Activated naive CD4-positive, alpha-beta T cell (primary cell): ENCODE measurements at places on chromosomes 2 and 18.

- no peak for DNase-seq
These were observed 18.2 kb downstream of the HPCAL1 start for GRCh38 chr2:10320933-10321332.

GRCh38 chr2:86027196-86027921 is 78.3 kb downstream of the POLR1A start:
- DNase-seq = no peak

- DNase-seq = no peak
These were observed 278.4 kb downstream of the AGPS start for GRCh38 chr2:177670791-177671535.

DNA sequence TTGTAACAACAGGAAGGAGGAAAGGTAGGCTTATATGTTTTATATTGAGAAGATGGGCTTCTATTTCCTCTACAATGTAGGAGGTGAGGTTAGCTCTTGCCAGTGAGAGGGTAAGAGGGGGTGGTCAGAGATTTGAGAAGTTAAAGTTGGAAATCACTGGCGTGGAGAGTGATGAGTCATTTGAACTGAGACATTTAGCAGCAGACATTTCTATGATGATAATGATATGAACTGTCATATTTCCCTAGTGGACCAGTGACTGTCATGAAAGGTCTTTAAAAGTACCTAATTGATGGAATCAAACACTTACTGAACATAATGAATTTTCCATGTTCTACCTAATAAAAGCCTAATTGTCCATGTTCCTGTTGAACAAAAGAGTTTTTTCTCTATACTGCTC is 126.1 kb downstream of the FAM161A start:
- no peak for DNase-seq

DNA sequence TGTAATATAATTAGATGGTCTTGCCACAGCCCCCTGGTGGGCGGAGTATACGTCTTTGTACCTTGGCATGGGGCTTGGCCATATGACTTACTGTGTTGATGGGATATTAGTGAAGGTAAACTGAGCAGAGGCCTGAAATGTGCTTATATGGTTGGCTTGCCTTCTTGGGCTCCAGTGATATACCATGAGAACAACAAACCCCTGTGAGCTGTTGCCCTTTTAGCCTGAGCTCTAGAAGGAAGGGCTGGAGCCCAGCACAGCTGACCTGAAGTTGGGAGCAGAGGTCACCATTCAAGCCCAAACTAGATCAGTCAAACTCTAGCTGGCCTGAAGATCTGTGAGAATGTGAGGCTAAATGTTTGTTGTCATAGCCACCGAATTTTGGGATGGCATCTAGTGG is 75.2 kb upstream of the CD302 start:
- DNase-seq = no peak

DNA sequence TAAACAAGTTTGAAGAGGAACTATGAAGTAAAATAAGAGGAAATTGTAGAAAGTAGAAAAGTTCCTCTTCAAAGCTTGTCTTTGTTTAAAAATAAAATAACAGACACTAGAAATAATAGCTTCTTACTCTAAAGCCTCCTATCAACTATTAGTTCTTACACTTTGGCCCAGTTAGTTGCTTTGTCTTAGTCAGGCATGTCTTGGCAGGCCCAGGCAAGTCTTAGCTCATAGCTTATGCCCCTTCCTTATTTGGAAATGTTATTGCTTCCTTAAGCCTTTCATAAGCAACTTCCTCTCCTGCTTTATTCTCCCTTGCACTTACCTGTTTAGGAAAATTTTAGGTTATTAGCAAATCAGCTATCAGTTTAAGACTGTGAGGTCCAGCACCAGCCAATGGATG is 950.6 kb upstream of the LRATD1 start:
- no peak for DNase-seq

DNA sequence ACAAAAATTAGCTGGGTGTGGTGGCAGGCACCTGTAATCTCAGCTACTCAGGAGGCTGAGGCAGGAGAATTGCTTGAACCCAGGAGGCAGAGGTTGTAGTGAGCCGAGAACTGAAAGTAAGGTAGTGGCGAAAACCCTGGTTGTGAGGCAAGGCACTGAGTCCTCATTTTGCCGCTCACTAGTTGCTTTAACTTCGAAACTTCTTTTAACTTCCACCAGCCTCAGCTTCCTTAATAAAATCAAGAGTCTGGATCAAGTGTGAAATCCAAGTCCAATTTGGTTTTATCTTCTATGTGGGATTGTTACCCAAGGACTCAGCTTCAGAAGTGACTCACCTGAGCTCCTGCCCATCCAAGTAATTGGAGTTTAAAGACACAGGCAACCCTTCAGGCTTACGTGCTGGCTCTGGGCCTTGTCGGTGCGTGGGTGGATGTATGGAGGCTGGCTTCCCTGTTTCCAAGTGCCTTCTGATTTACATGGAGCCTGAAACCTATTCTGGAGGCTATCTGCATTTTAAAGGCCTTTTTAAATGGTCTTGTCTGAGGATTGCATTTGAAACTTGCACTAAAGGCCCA is 374.2 kb upstream of the ID2 start:
- no peak for DNase-seq

DNA sequence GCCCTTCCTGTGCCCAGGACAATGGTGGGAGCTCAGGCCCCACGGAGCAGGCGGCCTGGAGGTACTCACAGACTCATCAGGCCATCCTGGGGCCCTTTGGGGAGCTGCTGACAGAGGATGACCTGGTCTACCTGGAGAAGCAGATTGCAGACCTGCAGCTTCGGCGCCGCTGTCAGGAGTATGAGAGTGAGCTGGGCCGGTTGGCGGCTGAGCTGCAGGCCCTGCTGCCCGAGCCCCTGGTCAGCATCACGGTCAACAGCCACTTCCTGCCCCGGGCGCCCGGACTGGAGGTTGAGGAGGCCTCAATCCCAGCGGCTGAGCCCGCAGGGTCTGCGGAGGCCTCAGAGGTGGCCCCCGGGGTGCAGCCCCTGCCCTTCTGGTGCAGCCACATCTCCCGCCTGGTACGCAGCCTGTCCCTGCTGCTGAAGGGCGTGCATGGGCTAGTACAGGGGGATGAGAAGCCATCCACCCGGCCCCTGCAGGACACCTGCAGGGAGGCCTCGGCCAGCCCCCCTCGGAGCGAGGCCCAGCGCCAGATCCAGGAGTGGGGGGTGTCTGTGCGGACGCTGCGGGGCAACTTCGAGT is 8.3 kb upstream of the KLHL30 start:
- DNase-seq = no peak

- DNase-seq = no peak
These were observed 56.6 kb downstream of the RPL37A start for GRCh38 chr2:216555274-216555673.

DNA sequence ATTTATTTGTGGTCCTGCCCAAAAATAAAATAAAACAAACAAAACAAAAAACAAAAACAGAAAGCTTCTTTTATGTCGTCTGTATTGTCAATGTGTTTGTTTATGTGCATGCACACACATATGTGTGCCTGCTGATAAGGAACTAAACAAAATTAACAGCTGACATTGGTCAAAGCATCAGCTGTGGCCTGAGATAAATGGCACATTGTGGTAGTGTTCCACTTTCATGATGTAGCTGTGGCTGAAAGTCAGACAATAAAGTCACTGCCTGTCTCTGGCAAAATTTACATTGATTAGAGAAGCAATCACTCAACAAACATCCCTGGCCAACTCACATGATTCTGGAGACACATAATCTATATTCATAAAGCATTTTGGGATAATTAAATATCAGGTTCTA is 203.4 kb upstream of the PIK3C3 start:
- no peak for DNase-seq

DNA sequence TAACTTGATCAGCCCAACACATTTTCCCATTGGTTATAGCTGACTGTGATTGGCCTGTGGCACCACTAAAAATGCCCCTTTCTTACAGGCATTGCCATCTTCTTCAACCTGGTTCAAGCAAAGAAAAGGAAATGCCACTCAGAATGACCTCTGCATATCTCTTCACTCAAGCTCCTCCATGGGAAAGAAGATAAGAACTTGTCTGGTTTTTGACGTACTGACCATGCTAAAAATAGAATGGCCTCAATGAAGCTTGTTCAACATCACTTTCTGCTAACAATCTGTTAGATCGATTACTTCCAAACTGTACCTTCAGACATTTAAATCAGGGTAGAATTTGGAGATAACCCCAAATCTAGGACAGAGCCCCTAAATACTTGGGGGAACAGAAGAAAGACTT is 109.5 kb downstream of the CABYR start:
- no peak for DNase-seq

DNA sequence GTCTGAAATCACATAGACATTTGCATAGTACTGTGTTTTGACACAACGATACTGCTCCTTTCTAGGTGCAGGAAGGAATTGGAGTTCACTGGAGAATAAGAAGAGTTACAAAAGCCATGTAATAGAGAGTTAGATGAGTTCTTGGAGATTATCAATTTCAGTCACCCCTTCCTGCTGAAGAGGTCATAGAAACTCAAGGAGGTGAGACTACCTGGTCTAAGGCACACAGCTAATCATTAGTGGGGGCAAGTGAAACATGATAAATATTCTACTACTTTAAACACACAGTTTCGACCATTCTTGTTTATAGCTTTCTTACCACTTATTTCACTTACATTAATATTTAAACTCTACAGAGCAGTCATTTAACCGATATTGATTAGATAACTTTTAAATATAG is 286.9 kb upstream of the NXPH2 start:
- DNase-seq = no peak

GRCh38 chr2:227884511-227884947 is 13.1 kb downstream of the DAW1 start:
- no peak for DNase-seq

GRCh38 chr2:240520130-240520973 is 37.4 kb downstream of the ANKMY1 start:
- DNase-seq = no peak

DNA sequence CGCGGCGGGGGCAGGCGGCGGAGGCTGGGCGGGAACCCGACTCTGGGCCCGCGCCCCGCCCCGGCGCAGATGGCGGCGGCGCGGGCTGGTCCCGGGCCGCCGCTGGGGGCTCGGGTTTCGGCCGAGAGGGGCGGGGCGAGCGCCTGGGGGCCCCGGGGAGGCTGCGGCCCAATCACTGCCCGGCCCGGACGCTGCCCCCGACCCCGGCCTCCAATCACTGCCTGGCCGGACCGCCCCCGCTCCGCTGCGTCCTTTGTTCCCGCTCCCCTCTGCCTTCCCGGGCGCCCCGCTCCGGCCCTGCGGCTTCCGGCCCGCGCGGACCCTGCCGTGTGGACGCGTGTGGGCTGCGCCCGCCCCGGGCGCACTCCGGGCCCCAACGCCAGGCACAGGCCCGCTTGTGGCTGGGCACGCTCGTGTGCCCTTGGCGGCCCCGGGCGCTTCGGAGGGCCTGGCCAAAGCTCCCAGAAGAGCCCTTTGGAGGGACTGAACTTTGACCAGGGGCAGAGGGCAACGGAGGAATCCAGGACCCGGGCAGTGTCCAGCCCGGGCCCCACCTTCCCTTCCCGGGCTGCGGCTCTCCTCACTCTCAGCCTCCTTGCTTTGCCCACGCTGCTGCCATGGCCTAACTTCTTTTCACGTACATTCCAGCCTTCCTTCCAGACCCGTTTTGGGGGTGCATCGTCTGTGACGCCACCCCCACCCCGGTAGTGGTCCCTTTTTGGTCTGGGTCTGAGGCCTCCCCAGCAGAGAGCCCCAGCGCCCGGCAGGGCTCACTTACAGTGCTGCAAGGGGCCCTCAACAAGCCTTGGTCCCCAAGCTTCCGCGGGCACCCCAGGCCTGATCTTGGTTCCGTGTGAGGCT is 27.1 kb upstream of the PTMA start:
- no peak for DNase-seq

GRCh38 chr2:47043142-47043890 is 111.8 kb downstream of the STPG4 start:
- no peak for DNase-seq

DNA sequence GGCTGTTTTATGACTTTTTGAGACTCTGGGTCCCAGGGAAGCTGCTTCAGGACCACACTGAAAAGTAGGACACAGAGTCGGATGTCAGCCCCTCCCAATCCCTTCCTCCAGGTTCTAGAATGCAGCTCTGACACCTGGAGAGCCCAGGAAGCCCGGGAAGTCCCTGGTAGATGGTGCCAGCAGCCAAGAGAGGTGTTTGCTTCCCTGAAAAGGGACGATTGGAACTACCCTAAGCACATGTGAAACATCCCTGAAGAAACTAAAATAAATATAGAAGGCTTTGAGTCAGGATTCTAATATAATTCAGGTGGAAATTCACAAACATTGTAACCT is 163.2 kb upstream of the CYRIA start:
- DNase-seq = no peak

- no peak for DNase-seq
These were observed 53.1 kb downstream of the TMEM17 start for GRCh38 chr2:62452701-62453454.

- DNase-seq = no peak
These were observed 44.7 kb downstream of the MC5R start for GRCh38 chr18:13868501-13869271.

DNA sequence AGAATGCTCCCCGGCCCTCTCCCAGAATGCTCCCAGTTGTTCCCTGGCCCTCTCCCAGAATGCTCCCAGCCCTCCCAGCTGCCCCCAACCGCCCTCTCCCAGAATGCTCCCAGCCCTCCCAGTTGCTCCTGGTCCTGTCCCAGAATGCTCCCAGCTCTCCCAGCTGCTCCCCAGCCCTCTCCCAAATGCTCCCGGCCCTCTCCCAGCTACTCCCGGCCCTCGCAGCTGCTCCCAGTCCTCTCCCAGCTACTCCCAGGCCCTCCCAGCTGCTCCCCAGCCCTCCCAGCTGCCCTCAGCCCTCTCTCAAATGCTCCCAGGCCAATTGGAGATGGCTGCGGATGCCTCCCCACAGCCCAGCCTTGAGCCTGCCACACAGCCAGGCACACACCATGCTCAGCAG is 31.1 kb downstream of the BIN1 start:
- no peak for DNase-seq

DNA sequence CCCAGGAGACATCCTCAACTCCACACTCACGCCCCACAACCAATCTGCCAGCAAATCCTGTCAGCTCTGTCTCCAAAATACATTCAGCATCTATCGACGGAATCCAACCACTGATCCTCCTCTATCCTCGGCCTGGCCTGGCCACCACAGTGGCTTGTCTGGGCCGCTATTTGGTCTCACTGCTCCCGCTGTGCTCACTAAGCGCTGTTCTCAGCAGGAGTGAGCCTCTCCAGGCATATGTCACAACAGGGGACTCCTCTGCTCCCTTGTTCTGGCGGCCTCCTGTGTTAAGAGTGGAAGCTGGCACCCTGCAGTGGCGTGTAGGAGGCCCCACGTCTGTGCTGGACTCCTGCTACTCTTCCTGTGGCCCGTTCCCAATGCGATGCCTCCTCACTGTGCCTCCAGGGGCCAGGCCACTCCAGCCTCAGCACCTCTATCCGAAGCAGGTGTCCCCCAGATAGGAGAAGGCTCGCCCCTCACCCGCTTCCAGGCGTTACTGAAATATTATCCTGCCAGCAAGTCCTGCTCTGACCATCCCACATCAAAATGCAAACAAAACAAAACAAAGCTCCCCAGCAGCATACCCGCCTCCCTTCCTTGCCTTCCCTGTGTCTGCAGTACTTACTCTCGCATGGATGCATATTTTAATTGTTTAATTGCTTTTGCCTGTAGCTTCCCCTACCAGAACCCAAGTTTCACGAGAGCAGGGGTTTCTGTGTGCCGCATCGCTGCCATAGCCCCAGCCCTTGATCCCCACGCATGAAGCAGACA is 39.9 kb downstream of the CENPO start:
- DNase-seq = no peak

- DNase-seq = no peak
These were observed 84.3 kb downstream of the NETO1 start for GRCh38 chr18:72783530-72783929.
